ENCODE measurements at places on chromosomes 3 and 15.

GRCh38 chr15:41903782-41904181 is 9.9 kb upstream of the SPTBN5 start:
- no peak for DNase-seq

DNA sequence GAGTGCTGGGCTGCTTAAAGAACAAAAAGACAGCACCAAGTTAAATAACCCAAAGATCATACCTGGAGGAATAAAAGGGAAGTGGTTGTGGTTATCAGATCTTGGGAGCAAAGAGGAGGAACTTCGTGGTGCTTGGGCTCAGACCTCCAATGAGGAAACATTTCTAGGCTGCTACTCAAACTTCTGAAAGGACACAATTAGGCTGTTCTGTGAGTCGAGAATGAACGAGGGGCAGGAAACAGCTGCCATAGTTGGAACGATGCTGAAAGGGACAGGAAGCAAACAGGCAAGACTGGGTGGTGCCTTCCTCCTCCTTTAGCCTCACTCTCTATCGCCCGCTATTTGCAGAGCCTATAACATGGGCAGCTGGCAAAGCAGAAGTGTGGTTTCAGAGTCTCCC is 276.3 kb upstream of the ARRDC4 start:
- DNase-seq = no peak

- no peak for DNase-seq
Measured at GRCh38 chr3:47097864-47098263, 66.0 kb downstream of the SETD2 start.

GRCh38 chr15:91291673-91292072 is 191.6 kb downstream of the SV2B start:
- no peak for DNase-seq

DNA sequence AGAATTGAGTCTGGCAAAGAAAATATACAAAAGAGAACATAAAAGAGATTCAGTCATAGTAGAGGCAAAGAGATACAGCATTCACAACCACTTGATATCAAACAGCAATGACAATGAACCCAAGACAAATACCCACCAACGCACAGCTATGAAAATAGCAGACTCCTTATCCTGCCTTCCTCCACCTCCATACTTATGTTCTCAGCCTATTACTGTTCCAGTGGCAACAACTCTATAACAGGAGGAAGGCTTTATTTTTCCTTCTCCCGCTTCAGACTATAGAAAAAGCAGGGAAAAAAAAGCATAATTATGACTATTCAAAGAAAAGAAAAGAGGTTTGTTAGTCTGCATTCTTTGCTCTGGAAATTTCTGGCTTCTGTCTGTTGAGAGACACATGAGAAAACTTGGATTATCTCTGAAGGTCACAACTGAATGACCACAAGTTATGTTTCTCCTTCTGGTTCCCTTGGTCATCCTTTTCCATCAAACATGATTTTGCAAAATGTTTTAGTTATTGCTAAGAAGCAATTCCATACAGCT is 81.2 kb upstream of the PLXND1 start:
- DNase-seq = no peak

- DNase-seq = no peak
Measured at GRCh38 chr3:17479681-17480405, 262.6 kb downstream of the TBC1D5 start.

DNA sequence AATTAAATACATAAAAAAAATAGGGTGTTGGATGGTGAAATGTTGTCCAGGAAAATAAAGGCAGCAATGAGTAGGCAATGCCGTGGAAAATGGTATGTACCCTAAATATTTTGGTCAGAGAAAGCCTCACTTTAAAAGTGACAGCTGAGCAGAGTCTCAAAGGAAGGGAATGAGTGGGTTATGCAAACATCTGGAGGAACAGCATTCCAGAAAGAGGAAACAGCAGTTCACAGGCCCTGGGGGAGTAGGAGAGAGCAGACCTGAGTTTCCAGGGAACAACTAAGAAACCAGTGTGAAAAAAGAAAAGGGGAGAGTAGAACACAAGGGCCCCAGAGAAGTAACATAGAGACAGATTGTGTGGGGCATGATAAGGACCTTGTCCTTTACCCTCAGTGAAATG is 230.0 kb upstream of the CNTN3 start:
- DNase-seq = no peak

GRCh38 chr3:58013099-58013498 is 4.9 kb downstream of the FLNB start:
- DNase-seq = no peak

- DNase-seq = no peak
Measured at GRCh38 chr3:142947352-142947751, 16.1 kb downstream of the PAQR9 start.

DNA sequence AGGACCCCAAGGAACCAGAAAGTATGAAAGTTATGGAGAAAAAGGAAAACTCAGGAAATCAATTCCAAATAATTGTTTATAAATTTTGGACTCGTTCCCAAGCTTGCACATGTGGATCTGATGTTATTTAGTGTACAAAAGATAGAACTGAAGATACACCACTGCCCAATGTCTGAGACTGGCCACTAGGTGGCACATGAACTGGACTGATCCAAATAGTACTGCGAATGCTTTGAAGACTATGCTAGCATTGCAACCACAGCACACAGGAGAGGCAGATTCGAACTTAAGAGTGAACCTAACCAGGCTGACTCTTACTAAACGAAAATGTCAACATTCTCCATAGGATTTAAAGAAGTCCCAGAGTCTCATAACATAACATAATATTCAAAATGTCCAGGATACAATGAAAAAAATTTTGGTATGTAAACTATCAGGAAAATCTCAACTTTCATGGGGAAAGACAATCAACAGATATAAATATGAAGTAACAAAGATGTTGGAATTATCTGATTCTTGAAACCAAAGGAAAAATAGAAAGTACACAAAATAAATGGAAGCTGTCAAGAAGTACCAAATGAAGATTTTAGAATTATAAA is 596.7 kb downstream of the FGF12 start:
- DNase-seq = no peak

- DNase-seq = no peak
Measured at GRCh38 chr15:30929064-30929669, 25.5 kb downstream of the FAN1 start.

DNA sequence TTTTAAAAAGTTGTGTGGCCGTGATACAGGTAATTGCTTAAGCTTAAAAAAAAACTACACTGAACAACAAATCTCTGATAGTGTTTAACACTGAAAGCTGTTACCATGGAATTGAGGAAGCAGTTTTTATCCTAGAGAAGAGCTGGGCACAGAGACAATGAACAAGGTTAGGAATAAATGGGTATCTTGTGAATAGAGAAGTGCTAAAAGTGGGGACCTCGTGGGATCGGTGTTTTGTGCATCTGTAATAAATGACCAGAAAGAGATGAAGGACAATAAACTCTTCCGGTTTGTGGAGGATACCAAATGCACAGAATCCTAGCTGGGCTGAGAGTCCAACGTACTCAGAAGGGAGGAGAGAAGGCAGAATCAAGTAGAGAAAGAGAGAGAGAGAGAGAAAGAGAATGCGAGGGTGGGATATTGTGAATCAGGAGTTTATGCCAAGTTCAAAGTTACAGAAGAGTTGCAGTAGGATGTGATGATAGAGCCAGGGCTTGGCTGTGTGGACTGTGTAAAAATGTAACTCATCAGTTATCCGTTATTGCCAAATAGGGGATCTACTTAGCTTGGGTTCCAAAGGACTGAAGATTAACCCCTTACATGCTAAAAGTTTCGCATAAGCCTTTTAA is 148.9 kb downstream of the IL20RB start:
- no peak for DNase-seq

DNA sequence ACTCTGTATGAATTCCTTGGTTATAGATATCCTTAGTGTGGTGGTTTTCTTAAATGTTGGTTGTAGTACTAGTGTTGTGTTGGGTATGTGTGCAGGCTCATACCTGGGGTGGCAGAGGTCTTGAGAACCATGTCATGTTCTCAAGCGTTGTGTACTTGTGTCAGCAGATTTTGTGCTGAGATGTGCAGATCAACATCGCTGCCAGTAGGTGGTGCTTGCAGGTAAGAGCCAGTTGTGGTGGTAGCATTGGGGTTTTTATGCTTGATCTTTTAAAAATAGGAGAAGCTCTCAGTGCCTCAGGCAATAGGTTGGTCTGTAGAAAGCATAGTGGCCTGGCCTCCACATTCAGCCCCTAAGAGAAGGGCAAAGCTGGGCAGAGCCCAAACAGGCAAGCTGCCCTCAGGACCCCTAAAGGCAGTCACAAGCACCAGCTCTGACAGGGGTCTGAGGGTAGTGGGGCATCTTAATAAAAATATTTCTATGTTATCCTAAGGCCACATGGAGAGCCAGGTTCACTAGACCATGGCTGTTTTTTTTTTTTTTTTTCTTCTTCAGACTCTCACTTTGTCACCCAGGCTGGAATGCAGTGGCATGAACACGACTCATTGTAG is 164.0 kb downstream of the IL20RB start:
- no peak for DNase-seq

GRCh38 chr3:182331341-182331740 is 462.0 kb upstream of the ATP11B start:
- DNase-seq = no peak

- DNase-seq = no peak
Measured at GRCh38 chr15:47258521-47258920, 458.8 kb upstream of the SEMA6D start.

- no peak for DNase-seq
Measured at GRCh38 chr15:57503911-57504598, 87.6 kb upstream of the MYZAP start.
